ENCODE measurements at places on chromosomes 11 and 22.

DNA sequence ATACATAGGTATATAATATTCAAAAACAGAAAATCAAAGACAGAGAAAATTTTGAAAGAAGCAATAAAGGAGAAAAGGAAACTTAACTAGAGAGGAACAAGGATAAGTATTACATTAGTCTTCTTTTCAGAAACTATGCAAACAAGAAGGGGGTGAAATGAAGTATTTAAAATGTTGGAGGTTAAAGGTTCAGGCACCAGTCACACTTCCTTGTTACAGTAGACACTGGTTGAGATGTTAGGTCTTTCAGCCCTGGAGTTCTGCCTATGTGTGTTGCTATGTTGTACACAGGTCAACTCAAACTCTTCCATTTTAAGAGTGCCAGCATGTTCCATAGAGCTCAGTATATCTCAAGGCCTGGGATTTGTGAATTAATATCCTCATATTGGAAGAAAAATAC is 6.0 kb upstream of the MS4A4A start:
- DNase-seq = no peak

DNA sequence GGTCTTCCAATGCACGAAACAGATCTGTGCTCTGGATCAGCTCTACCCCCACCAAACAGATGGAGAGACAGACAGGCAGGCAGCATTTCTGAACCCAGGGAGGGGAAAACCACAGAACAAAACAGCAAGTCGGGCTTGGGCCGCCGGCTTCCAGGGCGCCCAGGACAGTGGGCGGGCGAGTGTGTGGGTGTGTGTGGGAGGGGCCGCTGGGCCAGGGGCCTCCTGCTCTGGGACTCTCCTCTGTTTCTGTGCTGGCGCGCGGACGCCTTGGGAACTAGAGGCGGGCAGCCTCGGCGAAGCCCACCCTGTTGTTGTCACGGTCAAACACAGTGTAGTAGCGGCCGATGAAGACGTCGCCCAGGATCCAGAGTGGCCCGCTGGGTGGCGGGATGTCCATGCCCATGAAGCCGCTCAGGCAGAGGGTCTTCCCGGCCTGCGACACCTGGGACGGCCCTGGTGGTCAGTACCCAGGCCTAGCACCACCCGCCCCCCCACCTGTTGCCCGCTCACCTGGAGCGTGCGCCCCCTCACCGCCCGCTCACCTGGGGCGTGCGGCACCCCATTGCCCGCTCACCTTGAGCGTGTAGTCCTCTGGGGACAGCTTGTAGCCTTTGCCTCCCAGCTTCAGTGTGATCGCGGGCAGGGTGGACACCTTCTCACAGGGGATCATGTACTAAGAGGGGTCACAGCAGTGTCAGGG is 3.0 kb upstream of the IFITM10 start:
- DNase-seq = no peak

DNA sequence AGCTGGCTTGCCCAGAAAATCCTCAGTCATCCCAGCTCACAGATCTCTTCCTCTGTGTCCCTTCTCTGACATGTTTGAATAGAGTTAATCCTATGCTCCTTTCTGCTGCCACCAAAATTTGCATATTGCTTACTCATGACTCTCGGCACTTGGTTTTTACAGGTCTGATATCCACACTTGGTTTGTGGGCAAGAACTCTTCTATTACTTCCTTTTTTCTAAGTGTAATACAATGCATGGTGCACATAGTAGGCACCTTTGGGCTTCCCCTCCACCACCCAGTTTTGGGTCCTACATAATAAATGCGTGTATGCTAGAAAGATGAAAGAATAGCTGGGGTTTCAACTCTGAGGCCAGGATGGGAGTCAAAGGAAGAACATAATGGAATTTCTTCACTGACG is 69.7 kb upstream of the GRK3 start:
- no peak for DNase-seq

DNA sequence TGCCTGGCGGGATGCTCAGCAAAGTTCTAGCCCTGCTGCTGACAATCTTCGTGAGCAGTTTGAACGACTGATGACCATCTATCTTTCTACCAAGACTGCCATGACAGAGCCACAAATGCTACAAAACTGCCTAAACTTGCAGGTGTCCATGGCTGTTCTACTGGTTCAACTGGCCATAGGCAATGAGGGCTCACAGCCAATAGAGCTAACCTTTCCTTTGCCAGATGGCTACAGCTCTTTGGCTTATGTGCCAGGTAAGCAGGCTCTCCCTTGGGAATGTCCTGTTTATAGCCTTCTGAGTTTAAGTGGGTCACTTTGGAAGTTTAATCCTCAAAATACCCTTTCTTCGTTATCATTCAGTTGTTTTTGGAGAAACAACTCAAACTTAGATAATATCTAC is 20.1 kb downstream of the UBE4A start:
- no peak for DNase-seq

- DNase-seq = peak; percentile 76
Observed at GRCh38 chr11:75233754-75234172, 6.8 kb upstream of the TPBGL start.

DNA sequence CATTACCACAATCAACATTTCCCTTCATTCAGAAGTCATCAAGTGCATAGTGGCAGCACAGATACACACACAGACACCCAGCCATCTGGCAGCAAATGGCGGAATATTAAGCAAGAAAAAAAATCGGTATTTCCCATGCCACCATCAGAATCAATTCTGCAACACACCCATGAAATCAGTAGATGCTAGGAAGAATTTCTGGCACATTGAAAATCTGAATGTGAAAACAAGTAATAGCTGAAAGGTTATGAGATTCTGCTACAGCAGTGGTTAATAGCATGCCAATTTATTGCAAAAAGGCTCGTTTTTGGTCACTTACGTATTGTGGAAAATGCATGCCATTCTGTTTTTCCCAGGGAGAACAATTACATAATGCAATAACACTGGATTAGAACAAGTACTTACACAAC is 91.1 kb downstream of the PICALM start:
- DNase-seq = no peak

Data from choroid plexus epithelial cell (primary cell).